ENCODE measurements at places on chromosomes 2 and 18. TPM values are rescaled to one million over a fixed set of nuclear protein-coding genes. Genes with fewer than 3 reads are reported as not detected.

Gene NAT8
- not detected for total RNA-seq

Gene EFHD1
- total RNA-seq, result not detected

Gene LGALSL
- total RNA-seq, result 12.1 TPM

DNA sequence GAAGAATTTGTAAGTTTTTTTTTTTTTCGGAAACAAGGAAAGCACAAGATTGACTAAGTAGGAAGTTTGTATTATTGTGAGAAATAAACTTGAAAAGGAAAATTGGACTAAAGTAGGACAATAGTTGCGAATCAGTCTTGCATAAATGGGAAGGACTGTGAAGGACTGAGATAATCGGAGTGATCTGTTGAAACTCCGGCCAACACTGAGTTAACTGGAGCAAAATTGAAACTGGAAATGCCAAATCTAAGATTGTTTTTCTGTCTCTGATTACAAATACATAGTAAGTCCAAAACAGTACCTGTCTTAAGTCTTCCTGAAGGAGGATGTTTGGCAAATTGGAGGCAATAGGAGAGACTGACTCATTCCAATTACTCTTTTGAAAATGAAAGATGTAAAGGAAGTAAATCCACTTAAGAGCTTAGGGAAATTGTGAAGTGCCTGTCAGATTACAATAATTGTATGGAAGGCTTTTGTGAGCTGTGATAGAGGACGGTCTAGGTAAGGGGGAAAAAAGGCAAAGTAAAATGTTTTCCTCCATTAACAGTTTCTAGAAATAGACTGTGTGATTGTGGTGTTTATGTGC is 204.9 kb upstream of the CYRIA start:
- no peak overlapping the region for H3K27ac ChIP-seq
- H3K4me1 ChIP-seq, result no peaks in the 10 kb centered on the region
- no peaks in the 10 kb centered on the region for H3K27me3 ChIP-seq
- H3K36me3 ChIP-seq, result no peaks in the 10 kb centered on the region

Gene EIF5B
- total RNA-seq, result 35.9 TPM

DNA sequence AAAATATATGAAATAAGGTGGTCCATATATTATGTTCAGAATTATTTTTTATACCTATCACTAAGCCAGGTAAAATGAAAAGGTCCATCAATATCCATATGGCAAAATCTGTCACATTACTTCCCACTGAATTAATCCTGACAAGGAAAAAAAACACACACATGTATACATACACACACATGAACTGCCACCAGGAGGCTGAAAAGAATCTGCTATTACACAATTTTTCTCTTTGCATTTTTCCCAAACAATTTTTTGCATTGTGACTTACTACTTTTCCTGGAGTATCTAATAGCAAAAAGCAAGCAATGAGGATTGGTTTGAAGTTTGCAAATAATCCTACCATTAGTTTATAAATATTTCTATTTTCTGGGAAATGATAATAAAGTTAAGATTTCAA is 128.2 kb upstream of the CD226 start:
- no peak for DNase-seq
- no peaks in the 10 kb centered on the region for H3K27me3 ChIP-seq
- 0 out of 2 replicates have a peak, but pooled peaks cover 3% of the 10 kb centered on the region for H3K36me3 ChIP-seq
- no peak overlapping the region for H3K27ac ChIP-seq
- H3K4me3 ChIP-seq, result no peak overlapping the region

- no peak overlapping the region for H3K27ac ChIP-seq
- no peaks in the 10 kb centered on the region for H3K36me3 ChIP-seq
Observed at GRCh38 chr2:55888936-55889335, 34.6 kb downstream of the EFEMP1 start.

- H3K4me3 ChIP-seq, result no peak overlapping the region
- H3K27me3 ChIP-seq, result no peaks in the 10 kb centered on the region
- H3K27ac ChIP-seq, result no peak overlapping the region
- no peaks in the 10 kb centered on the region for H3K4me1 ChIP-seq
- no peak for DNase-seq
Observed at GRCh38 chr2:204686406-204686805, 141.1 kb downstream of the PARD3B start.

DNA sequence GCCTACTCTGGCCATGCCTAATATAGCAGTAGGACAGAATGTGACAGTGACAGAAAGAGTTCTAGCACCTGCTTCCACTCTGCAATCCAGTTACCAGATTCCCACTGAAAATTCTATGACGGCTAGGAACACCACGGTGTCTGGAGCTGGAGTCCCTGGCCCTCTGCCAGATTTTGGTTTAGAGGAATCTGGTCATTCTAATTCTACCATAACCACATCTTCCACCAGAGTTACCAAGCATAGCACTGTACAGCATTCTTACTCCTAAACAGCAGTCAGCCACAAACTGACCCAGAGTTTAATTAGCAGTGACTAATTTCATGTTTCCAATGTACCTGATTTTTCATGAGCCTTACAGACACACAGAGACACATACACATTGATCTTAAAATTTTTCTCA is 45.2 kb upstream of the TTR start:
- H3K27ac ChIP-seq, result no peak overlapping the region
- no peak for DNase-seq
- no peaks in the 10 kb centered on the region for H3K4me1 ChIP-seq
- no peaks in the 10 kb centered on the region for H3K36me3 ChIP-seq
- H3K27me3 ChIP-seq, result no peaks in the 10 kb centered on the region

Gene FAP
- not detected for total RNA-seq

- H3K27ac ChIP-seq, result no peak overlapping the region
- no peak for DNase-seq
- H3K36me3 ChIP-seq, result peaks cover 26% of the 10 kb centered on the region
- H3K4me3 ChIP-seq, result no peak overlapping the region
Observed at GRCh38 chr2:119852214-119852613, 92.5 kb downstream of the PTPN4 start.

Gene CD207
- not detected for total RNA-seq

- H3K4me3 ChIP-seq, result no peak overlapping the region
- no peaks in the 10 kb centered on the region for H3K4me1 ChIP-seq
- no peak for DNase-seq
- H3K27me3 ChIP-seq, result no peaks in the 10 kb centered on the region
- no peak overlapping the region for H3K27ac ChIP-seq
- no peaks in the 10 kb centered on the region for H3K36me3 ChIP-seq
Observed at GRCh38 chr2:42914314-42914713, 121.9 kb upstream of the HAAO start.

DNA sequence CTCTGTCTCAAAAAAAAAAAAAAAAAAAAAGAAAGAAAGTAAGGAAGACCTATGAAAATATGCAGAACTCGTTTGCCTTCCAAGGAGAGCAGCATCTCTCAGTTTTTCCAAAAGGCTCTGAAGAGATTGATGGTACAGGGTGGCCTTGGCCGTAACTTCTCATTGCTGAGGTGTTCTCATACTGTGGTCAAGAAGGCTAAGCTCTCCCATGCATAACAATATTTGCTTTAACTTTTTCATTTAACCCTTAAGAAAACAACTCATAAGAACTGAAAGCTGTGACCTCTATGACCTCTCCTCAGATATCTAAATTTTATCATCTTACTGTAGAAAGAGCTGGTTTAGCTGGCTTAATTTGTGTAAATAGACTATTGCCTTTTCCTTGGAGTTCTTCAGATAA is 37.1 kb upstream of the GATA6 start:
- H3K4me3 ChIP-seq, result no peak overlapping the region
- no peaks in the 10 kb centered on the region for H3K27me3 ChIP-seq
- no peak for DNase-seq
- H3K27ac ChIP-seq, result no peak overlapping the region
- H3K4me1 ChIP-seq, result peaks cover 7% of the 10 kb centered on the region

- no peak overlapping the region for H3K4me3 ChIP-seq
- no peak for DNase-seq
- H3K36me3 ChIP-seq, result peaks cover 65% of the 10 kb centered on the region
- no peaks in the 10 kb centered on the region for H3K27me3 ChIP-seq
- H3K4me1 ChIP-seq, result peaks cover 39% of the 10 kb centered on the region
Observed at GRCh38 chr2:105373895-105374401, 24.9 kb downstream of the FHL2 start.

DNA sequence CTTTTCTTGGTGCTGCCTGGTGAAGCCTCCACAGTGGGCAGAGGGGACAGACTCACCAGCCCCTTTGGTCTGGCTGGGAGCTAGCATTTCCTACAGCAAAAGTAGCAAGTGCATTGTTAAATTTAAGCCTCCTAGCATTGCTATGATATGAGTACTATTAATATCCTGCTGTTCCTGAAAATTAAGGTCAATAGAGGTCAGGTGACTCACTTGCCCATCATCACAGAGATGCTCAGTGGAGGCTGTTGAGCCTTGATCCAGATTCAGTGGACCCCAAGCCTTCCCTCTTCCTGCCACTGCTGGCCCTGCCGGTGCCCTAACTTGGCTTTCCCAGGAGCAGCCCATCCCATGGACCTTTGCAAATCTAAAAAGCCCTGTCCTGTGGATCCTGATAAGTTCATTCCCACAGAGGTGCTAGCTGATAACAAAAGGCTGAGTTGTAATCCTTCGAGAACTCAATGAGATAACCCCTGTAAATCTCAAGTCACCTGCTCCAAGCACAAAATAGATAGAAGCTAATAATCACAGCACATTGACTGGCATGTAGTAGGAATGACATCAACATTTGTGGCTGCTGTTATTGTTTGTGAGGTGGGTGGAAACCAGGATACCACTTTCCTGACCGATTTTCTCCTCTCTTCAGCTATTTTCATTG is 84.4 kb downstream of the THNSL2 start:
- H3K27ac ChIP-seq, result no peak overlapping the region
- H3K4me1 ChIP-seq, result no peaks in the 10 kb centered on the region
- H3K27me3 ChIP-seq, result peaks cover 72% of the 10 kb centered on the region

Gene PLGLB2
- total RNA-seq, result 0.87 TPM

DNA sequence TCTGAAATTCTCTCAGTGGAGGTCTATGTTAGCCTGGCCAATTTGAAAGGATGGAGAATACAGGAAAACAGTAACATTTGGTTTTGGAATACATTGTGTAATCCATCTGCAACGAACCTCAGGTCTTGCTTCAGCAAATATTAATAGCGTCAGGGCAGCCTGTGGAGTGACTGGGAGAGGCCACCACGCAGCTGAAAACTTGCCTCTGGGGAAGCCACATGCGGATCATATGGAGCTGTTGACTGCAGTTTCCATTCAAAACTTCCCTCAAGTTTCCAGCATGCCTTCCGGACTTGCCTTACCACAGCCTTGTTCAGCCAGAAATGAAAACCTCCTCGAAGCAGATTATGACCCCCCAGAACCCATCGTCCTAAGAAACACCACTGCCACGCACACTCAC is 25.7 kb downstream of the BCL11A start:
- H3K36me3 ChIP-seq, result no peaks in the 10 kb centered on the region
- H3K27me3 ChIP-seq, result no peaks in the 10 kb centered on the region
- no peak for DNase-seq
- no peak overlapping the region for H3K27ac ChIP-seq
- H3K4me1 ChIP-seq, result peaks cover 27% of the 10 kb centered on the region

DNA sequence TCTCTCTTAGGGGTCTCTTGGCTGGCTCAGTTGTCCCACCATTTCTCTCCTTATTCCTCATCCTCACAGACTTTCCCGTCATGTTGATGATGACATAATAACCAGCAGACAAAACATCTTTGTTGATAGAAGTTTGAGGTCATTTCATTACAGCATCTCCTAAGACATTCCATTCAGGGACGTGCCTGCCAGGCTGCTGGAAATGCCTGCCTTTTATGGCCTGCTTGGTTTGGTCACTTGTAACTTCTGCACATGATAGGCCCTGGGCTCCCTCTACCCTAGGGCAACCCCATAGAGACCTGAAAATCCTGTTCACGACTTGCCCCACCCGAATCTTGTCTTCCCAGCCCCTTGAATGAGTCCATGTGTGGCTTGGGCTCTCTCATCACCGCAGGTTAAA is 81.7 kb downstream of the SDC1 start:
- H3K4me3 ChIP-seq, result no peak overlapping the region
- no peaks in the 10 kb centered on the region for H3K36me3 ChIP-seq
- no peaks in the 10 kb centered on the region for H3K27me3 ChIP-seq
- no peak overlapping the region for H3K27ac ChIP-seq

- H3K27me3 ChIP-seq, result no peaks in the 10 kb centered on the region
- H3K36me3 ChIP-seq, result no peaks in the 10 kb centered on the region
- no peak overlapping the region for H3K27ac ChIP-seq
- no peak overlapping the region for H3K4me3 ChIP-seq
- H3K4me1 ChIP-seq, result peaks cover 5% of the 10 kb centered on the region
Observed at GRCh38 chr2:143575340-143575739, 446.1 kb downstream of the ARHGAP15 start.

DNA sequence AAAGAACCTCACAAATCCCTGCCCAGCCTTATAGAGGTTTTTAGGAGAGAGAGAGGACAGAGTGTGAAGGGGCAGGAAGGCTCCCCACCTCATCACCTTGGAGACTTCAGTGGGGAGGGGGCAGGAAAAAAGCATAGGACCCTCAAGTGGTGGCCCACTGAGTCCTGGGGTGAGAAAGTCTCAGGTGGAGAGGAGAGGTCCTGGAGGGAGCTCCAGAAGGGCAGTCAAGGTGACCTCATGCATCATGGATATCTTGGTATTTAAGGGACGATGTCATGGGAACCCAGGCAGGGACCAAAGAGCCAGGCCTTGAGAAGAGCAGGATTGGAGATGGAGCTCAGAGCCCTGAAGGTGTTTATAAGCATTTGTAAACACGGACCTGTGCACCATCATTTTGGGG is 204.5 kb downstream of the SLC4A3 start:
- no peak overlapping the region for H3K4me3 ChIP-seq
- no peaks in the 10 kb centered on the region for H3K27me3 ChIP-seq
- no peak overlapping the region for H3K27ac ChIP-seq
- DNase-seq, result no peak
- no peaks in the 10 kb centered on the region for H3K4me1 ChIP-seq

DNA sequence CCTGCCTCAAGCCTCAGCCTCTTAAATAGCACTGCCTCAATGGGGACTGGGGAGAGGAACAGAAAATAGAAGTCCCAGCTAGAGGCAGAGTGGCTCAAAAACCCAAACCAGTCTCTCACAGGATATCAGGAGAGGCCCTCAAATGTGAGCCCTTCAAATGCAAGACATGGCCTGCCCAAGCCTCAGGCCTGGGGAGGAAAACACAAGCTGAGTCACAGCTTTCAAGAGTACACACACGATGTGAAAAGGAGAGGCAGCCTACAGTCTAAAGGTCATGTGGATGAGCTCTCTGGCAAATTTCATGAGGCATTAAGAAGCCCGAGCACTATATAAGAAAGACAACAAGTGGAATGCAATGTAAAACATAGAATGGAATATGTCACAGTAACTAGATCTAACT is 316.6 kb upstream of the MEX3C start:
- no peaks in the 10 kb centered on the region for H3K27me3 ChIP-seq
- H3K36me3 ChIP-seq, result no peaks in the 10 kb centered on the region
- no peak overlapping the region for H3K27ac ChIP-seq
- no peak for DNase-seq

Measured in PC-3 (cell line).